Activated naive CD8-positive, alpha-beta T cell treated with anti-CD3 and anti-CD28 coated beads, Interleukin-2, amount 10 ng/mL, durations not matched to agents 7 days and 5 days (primary cell): ENCODE measurements at places on chromosomes 16 and 17.

GRCh38 chr16:87959391-87959990, 8.3 kb downstream of the BANP start:
- DNase-seq, result no peak

GRCh38 chr17:8087075-8087951, at the start of gene ALOX12B:
Gene ALOX12B, minus strand, starts transcription at chr17:8087716. Its CDS starts 274 bp downstream, at chr17:8087442.
- no peak for DNase-seq

DNA sequence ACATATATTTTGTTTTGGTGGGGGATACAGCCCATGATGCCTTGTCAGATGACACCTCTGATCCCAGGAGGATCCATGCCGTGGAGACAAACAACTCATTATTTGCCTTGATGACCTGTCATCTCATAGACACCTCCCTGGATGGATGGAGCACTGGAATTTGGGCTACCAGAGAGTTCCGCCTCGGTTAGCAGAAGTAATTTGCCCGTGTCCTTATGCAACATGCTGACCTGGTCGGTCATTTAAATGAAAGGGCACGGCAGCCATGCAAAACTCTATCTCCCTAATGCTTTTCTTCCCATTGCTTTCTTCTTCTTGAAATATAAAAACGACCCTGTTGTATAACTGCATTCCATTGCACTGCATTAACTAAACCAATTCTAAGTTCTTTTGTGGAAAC, 145.3 kb downstream of the GRIN2A start:
- no peak for DNase-seq

- DNase-seq, result no peak
These were observed 21.3 kb downstream of the CYLD start for GRCh38 chr16:50763211-50763610.

DNA sequence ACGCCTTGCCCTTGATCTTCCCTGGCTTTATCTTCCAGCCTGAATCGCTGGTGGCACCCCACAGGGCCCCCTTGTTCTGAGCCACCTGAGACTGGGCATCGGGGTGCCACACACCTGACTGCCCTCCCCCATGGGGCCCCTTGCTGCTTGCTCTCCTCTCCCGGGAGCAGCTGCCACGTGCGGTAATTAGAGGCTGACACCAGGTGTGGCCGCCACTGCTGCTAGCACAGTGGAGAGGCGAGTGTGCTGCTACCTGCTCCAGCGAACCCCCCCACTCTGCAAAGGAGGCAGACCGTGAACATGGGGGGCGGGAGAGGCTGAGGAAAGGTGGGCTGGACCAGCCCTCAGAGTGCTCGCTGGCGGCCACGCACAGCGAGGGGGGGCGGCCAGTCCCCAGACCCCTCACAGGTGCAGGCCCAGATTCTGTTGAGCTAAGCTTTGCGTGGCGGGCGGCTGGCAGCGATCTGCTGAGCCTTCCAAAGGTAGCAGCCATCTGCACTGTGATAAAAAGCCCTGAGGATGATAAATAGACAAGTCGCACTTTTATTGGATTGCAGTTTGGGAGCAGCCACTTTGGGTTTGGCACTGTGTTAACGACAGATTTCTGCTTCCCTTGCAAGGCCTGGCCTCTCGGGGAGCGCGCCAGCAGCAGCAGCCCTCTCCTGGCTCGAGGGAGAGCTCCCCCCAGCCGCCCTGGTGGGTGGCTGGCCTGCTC, 167.9 kb upstream of the GSE1 start:
- no peak for DNase-seq

- no peak for DNase-seq
These were observed 5.3 kb downstream of the SGSH start for GRCh38 chr17:80214878-80215210.

GRCh38 chr16:72665701-72666100, 382.2 kb downstream of the ZFHX3 start:
- DNase-seq, result no peak

DNA sequence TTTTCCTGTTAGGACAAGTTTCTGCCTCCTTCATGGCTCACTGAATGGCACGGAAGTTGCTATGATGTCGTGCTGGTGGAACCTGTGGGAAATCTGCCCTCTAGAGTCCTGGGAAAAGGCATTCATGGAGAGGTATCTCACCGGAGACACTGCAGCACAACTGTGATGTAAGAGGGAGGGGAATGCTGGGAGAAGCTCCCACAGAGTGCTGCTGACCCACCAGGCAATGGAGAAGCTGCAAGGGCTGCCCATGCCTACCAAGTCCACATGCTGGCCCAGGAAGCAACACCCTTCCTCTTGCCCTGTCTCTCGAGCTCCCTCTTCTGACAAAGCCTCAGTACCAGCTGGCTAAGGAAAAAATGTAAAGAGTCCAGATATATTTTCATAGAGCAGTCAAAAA, 45.2 kb upstream of the SLC5A11 start:
- no peak for DNase-seq

GRCh38 chr16:10297341-10298006, 88.4 kb upstream of the ATF7IP2 start:
- DNase-seq, result no peak

DNA sequence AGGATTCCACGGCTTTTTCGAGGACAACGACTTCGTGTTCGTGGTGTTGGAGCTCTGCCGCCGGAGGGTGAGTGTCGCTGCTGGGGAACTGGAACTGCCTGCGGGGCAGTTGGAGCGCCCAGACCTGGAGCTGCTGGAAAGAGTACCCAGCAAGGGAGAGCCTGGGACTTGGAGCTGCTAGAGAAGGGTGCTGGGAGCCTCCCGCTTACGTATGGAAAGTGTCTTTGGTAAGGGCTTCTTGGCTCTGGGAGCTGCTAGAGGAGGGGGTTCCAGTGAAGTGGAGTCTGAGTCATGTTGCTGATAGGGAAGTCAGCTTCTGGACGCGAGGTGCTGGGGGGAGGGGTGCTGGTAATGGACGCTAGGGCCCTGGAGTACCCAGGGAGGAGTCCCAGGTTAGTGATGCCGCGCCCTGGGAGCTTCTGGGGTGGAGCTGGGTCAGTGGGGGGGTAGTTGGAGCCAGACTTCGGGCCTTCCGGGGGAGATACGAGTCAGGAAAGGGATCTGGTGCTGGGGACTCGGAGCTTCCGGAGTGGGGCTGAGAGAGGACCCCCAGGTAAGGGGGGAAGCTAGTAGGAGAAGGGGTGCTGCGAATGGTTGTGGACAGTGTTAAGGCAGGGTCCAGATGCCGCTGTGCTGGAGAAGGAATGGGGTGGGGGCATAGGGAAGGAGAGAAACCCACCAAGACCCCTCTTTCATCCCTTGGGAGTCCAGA, 741 bp downstream of the PLK1 start:
- no peak for DNase-seq

DNA sequence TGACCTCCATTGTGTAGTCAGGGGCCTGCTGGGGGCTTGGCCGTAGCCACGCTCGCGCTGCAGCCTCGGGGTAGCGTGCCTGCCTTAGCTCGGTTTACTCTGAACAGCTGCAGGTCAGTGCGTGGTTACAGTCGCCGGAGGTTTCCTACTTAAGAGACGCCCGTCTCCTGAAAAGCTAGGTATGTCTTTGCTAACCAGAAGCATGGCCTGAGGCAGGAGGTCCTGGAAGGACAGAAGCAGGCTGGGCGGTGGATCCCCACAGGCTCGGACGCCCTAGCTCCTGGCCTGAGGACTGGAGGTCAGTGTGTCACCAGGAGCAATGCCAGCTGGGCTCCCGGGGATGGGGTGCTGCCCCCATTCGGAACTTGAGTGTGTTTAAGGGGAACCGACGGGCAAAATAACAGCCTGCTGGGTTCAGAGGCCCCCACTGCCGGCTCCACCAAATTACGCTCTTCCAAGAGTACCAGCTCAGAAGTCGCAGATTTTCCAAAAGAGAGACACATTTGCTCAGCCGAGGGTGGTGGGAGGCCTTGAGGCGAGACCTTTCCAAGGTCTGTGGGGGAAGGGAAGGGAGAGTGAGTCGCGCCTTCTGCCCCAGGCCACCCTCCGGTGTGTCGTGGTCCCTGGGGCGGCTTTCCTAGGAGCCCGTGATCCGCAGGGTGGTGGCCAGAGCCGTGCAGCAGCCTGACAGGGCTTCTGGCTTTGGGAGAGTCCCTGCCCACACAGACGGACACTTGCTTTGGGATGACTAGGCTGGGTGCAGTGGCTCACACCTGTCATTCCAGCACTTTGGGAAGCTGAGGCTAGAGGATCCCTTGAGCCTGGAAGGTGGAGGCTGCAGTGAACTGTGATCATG, 3.9 kb upstream of the GNG13 start:
- DNase-seq, result no peak

GRCh38 chr17:15038656-15039055, 226.5 kb downstream of the PMP22 start:
- DNase-seq, result no peak

- DNase-seq, result no peak
These were observed 253.3 kb downstream of the MAF start for GRCh38 chr16:79347277-79347676.

- no peak for DNase-seq
These were observed 138.8 kb upstream of the ERCC4 start for GRCh38 chr16:13781169-13781564.

GRCh38 chr17:29383686-29384085, 6.5 kb upstream of the TAOK1 start:
- DNase-seq, result no peak

DNA sequence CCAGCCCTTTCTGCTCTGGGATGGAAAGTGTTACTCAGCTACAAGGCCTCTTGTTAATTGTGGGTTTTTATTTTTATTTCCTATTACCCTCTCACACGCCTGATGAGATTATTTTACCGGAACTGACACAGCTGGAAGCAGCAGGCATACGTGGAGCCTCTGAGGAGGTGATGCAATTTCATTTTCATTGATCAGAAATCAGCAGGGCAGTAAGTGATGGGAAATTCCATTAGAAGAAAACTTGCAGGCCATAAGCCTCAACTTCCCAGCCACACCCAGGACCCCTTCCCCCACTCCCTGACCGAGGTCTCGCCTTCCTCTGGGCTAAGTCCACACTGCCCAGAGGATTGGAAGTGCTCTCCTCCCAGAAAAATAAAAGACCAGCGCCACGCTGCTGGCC, 69.7 kb downstream of the ZFHX3 start:
- DNase-seq, result no peak

DNA sequence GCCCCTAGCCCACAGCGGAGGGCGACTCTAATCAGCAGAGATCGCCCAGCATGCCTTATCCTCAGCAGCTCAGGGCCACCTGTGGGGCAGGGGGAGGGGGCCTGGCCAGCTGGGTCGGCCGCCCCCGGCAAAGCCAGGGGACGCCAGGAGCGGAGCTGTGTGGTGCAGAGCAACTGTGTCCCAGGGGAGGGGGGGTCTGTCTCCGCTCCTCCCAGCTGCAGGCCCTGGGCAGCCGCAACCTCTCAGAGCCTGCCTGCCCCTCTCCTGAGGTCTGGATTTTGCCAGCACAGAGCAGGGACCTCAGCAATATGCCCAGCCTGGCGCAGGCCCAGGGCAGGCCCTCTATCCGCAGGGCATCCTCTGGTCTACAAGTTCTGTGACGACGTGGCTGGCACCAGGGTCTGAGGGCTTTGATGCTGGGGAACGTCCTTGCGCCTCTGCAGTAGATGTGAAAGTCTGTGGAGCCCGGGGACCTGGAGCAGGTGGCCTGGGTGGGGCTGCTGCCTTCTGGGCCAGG, 36.5 kb upstream of the SLC38A10 start:
- DNase-seq, result no peak

- DNase-seq, result no peak
These were observed 523 bp downstream of the KCTD2 start for GRCh38 chr17:75047398-75048098.

DNA sequence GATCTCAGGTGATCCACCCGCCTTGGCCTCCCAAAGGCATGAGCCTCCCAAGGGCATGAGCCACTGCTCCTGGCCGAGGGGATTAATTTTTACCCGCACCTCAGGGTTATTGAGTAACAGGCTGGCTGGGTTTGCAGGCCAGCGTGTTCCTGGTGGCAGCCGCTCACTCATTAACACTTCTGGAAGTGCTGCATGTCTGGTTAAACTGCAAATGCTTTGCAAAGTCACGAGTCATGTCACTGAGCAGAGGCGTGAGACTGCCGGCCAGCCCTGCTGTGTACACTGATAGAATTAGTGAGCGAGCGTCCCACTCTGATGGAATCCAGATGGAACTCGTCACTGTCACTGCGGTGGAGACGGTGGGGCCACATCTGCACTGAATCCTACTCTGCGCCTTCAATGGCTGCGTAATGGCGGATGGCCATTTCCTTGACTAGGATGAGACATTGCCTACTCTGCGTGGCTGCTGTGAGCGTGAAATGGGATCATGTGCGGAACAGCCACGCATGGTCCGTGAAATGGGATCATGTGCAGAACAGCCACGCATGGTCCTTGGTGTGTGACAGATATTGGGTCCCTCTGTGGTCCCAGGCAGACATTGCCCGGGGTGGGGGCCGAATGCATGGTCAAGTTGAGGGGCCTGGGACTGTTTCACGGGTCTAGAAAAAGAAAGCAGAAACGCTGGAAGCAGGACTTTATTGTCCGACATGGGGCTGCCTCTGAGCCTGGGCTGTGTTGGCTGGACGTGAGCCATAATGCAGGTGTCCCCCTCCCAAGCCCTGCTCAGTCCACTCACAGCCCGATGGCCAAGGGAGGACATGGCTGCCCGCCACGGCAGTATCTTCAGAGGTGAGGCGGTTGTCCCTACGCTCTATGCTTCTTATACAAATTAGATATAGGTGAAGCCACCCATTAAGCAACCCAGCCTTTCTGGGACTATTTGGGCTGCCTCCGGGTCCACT, 740 bp upstream of the SLC5A10 start:
- DNase-seq, result no peak

GRCh38 chr16:73885319-73885718, 411.3 kb upstream of the PSMD7 start:
- DNase-seq, result no peak

DNA sequence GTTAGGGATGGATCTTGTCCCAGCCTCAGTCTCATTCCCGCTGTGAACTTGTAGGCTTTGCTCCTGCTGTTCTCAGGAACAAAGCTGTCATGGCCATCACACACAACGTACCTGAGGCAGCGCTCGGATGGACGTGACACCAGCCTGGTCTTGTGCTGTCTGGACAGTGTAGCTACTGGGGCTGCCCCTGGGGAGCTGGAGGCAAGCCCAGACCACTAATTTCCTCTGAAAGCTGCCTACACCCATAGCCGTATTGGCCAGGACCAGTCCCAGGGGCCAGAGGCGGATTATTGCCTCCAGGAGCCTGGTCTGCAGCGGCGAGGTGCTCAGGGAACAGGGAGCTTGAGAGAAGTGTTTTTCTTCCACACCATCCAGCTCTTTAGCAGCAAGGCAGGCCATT, 11.7 kb downstream of the ZNHIT3 start:
- no peak for DNase-seq

DNA sequence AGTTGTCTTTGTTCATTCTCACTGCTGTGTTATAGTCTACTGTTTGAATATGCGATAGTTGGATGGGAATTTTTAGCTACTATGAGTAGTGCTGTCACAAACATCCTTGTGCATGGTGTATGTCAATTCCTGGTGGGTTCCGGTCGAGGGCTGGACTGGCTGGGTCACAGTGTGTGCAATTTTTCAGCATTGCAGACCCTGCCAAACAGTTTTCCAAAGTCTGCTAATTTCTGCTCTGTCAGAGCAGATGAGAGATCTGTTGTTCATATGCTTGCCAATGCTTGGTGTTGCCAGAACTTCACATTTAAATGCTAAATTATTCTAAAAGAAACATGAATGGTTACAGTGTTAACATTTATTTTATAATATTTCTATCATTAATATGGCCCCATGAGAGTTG, 3.6 kb upstream of the C16orf96 start:
- DNase-seq, result no peak

GRCh38 chr17:76356803-76357456, 3.2 kb upstream of the PRPSAP1 start:
- DNase-seq, result no peak

GRCh38 chr16:89721546-89722391, 432 bp downstream of the ZNF276 start:
- DNase-seq, result peak; percentile 86

- no peak for DNase-seq
These were observed 127.5 kb downstream of the HS3ST3A1 start for GRCh38 chr17:13474073-13474800.
